GM18507 (cell line): ENCODE measurements at places on chromosomes 12 and 14.

DNA sequence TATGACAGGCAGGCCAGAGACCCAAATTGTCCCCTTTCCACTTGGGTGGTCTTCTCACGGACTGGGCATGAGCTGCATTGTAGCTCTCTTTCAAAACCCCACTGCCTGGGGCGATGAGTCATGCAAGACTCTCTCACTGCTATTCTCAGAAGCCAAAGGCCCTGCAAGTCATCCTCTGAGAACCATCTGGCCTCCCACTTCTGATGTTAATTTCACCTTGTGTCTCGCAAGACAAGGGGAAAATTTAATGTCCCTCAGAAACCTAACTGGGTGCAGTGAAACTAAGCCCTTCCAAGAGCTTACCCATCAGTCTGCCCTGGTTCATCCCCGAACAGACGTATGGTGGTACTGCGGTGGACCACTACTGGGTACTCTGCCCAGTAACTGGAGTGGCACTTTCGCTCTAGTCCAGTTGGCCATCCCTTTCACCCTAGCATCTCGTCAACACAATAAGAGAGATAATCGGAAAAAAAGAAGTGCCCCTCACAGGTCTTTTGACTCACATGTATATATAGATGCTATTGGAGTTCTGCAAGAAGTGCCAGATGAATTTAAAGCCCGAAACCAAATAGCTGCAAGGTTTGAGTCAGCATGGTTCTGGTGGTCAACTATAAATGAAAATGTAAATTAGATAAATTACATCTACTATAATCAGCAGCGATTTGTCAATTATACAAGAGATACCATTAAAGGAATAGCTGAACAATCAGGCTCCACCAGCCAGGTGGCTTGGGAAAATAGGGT, 31.3 kb upstream of the LALBA start:
- DNase-seq = no peak

DNA sequence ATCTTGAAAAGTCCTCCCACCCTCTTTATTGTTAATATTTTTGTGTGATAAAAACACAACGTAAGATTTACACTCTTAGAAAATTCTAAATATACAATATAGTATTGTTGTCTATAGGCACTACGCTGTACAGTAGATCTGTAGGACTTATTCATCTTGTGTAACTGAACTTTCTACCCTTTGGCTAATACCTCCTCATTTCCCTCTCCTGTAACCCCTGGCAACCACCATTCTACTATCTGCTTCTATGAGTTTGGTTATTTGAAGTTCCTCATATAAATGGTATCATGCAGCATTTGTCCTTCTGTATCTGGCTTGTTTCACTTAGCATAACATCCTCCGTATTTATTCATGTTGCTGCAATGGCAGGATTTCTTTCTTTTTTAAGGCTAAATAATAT, 5.2 kb upstream of the CLEC9A start:
- DNase-seq = no peak

- no peak for DNase-seq
Measured at GRCh38 chr14:52850451-52850909, 59.1 kb upstream of the GNPNAT1 start.

DNA sequence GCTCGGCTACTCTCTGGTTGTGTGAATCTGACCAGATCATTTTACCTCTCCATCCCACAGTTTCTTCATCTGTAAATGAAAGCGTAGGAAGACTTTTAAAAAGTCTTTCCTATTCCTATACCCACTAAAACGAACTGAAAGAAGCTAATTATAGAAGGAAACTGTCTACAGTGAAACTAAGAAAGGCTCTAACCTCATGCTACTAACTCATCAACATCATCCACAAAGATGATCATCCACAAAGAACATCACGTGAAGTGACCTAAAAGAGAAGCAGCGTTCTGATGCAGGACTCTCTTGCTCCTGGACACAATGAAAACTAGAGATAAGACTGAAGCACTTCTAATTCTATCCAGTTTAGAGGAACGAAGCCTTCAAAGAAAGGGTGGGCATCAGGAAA, 58.5 kb upstream of the OSBPL8 start:
- no peak for DNase-seq

- no peak for DNase-seq
Measured at GRCh38 chr12:123573870-123574269, 10.5 kb upstream of the TMED2 start.

- no peak for DNase-seq
Measured at GRCh38 chr12:44570036-44570583, 306.0 kb downstream of the NELL2 start.

- DNase-seq = no peak
Measured at GRCh38 chr14:94775091-94775870, 5.4 kb upstream of the GSC start.

DNA sequence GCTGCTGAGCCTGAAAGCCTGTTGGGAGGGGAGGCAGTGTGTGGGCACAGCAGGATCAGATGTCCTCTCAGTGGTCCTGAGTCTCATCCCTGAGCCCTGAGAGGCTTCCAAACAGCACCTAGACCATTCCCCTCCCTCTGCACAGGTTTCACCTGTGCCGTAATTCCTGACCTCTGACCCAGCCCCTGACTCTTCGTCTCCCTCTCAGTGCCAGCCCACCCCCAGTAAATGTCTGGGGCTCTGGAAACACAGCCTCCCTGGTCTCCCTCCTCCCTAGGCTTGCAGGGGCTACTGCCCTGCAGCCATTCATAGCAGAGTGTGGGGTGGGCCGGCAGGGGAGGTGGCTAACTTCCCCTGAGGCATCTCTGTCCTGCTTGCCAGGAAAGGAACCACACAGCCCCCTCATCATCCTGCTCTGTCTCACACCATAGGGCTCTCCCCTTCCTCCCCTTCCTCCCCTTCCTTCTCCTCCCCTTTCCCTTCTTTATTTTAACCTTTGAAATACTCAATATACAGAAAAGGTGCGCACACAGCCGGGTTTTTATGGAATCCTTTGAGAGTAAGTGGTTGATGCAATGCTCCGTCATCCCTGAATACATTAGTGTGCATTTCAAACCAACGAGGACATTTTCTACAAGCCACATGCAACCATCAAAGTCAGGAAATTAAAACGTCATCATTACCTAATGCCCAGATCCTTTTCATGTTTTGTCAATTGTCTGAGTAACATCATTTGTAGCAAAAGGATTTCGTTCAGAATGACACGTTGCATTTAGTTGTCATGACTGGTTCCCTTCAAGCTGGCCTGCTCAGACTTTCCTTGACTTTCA, 67.0 kb downstream of the PRMT8 start:
- no peak for DNase-seq

GRCh38 chr12:31021809-31022494, 51.7 kb upstream of the DDX11 start:
- no peak for DNase-seq

DNA sequence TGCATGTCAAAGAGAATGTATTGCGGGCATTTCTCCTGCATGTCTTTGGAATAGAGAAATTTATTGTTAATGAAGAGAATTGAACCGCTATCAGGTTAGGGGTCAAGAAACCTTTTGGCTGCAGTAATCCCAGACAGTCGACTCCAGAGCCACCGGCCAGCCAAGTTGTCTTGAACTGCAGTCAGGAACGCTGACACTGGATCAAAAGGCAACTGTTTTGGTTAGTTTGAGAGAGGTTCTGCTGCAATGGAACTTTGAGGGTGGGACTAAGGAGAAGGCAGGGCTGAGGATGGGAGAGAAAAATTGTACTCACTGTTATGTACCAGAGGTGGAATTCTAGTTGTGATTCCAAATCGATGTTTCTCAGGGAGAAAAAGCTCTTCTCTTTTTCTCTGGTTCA, 28.2 kb downstream of the PPFIBP1 start:
- no peak for DNase-seq

DNA sequence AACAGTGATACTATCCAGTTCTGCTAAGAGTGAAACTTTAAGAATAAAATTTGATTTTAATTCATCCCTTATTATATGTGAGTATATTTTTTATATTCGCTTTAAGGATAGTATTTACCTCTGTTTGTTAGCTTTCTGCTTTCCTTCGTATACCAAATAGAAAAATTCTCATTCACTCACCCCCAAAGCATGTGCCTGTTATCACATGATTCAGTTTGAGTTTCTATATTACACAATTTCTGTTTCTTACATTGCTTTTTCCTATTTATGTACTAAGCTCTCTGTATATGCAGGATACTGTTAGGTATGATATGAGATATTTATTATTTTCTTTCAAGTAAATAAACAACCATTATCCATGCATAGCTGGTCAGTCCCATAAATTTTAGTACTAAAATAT, 275.2 kb downstream of the FBXL14 start:
- DNase-seq = no peak

DNA sequence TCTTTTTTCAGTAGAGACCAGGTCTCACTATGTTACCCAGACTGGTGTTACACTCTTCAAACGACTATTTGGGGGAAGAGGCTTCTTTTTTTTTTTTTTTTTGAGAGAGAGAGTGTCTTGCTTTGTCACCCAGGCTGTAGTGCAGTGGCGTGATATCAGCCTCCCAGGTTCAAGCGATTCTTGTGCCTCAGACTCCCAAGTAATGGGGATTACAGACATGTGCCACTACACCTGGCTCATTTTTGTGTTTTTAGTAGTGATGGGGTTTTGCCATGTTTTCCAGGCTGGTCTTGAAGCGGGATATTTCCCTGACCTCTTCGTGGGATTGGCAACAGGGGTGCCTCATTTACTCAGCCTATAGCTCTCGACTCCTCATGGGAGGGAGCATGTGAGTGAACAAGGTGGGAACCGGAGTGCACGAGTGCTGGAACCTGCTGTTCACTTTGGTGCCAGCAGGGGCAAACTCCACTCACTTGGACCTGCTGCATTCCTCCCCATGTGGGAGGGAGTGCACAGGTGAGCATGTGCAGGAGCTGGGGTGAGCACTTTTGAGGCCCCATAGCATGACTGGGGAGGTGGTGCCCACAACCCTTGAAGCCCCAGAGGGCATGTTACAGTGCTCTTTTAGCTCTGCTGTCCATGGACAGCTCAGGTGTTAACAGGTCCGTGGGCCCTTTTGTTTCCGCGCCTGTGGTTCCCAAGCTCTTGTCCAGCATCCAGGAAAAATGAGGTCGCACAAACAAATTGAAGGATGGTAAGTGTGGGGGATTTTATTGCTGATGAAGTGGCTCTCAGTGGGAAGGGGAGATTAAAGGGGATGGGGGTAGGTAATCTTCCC, 79.1 kb upstream of the HECTD1 start:
- no peak for DNase-seq

DNA sequence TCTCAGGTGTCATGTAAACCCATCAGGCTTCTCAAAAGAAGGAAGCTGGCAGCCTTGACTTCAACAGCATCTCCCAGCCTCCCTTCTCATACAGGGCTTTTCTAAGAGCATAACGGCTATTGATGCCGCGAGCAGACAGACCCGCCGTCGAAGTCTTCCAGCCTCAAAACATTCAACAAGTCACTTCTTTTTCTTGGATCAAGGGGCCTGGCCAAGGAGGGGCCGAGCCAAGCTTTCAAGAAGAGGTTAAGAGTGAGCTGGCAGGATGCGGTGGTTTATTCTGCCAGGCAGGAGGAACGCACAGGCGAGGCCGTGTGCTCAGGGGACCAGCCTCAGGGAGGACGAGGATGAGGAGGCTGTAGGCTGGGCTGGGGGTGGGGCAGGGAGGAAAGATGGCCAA, 102.9 kb upstream of the RFLNA start:
- no peak for DNase-seq

DNA sequence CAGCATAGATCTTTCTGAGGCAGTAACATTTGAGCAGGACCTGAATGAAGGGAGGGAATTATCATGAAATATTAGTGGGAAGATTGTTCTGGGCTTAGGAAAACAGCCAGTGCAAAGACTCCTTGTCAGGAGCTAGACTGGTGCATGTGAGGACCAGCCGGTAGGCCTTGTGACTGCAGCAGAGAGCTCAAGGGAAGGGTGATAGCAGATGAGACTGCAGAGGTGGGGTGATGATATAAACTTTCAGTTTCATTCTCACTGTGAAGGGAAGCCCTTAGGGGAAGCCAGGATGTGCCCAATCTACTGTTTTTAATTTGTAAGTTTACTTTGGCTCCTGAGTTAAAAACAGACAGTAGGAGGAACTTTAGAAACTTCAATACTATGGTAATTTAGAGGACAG, 12.4 kb downstream of the IL22 start:
- DNase-seq = peak; percentile 70

GRCh38 chr12:86134561-86134960, 121.6 kb downstream of the MGAT4C start:
- no peak for DNase-seq

GRCh38 chr14:101102875-101103274, 199.4 kb upstream of the RTL1 start:
- no peak for DNase-seq

DNA sequence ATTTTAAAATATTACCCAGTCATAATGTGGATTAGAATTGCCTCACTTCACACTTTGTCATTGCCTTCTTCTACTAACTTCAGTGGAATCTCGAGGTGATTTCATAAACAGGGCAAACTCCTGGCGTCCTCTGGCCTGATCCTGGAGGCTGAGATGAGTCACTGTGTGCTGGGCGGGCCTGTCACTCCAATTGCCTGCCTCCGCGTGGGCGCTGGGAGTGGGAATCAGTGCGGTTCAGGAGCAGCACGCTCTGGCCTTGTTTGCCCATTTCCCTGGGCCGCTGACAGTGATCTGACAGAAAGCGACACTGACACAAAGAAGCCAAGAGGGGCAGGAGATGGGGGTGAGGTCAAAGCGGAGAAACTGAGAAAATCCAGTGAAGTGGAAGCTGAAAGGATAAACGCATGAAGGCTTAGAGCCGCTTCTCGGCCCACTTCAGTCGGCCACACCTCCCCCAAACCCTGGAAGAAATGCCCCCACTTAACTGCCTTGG, 29.7 kb downstream of the LGR5 start:
- DNase-seq = no peak

DNA sequence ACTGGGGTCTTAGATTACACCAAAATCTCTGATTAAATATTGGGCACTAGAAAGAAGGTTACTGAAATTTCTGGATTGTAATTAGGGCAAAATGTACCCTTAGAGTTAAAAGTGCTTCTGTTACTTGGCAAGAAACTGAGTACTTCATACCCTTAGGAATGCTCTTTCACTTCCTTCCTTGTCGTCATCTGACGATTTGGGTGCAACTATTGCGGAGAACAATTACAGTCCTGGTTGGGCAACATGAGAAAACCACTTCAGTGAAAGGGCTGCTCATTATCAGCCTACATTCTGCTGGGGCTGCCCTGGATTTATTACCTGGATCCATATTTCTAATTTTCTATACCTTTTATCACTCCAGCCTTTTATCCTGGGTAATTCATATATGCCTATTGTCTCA, 348.5 kb upstream of the MDGA2 start:
- DNase-seq = no peak

- DNase-seq = no peak
Measured at GRCh38 chr14:96362071-96362964, 823 bp downstream of the ATG2B start.

GRCh38 chr12:132566516-132567131, 43.8 kb downstream of the LRCOL1 start:
- DNase-seq = no peak

DNA sequence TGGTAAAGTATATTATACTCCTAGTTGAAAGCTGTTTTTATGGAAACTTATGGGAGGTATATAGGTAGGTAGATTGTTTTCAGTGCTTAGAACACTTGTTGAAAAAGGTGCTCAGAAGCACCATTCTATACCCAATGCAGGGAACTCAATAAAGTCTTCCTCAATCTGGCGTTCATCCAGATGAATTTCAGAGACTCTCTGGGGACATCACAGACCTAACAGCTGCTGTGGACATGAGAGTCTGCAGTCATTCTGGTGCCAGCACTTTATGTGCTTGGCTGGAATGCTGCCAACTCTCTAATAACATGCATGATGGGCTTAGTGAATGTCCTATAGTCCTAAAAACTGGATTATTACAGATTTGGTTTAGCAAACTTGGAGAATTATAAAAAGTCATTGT, 115.9 kb downstream of the NTN4 start:
- DNase-seq = no peak

GRCh38 chr12:42564556-42564955, 25.0 kb downstream of the PRICKLE1 start:
- DNase-seq = no peak
